ENCODE measurements at places on chromosomes 3 and 15. TPM values are rescaled to one million over a fixed set of nuclear protein-coding genes. Genes with fewer than 3 reads are reported as not detected.
A peak's percentile ranks its signal among the peaks of the same experiment; 100 is the strongest.

DNA sequence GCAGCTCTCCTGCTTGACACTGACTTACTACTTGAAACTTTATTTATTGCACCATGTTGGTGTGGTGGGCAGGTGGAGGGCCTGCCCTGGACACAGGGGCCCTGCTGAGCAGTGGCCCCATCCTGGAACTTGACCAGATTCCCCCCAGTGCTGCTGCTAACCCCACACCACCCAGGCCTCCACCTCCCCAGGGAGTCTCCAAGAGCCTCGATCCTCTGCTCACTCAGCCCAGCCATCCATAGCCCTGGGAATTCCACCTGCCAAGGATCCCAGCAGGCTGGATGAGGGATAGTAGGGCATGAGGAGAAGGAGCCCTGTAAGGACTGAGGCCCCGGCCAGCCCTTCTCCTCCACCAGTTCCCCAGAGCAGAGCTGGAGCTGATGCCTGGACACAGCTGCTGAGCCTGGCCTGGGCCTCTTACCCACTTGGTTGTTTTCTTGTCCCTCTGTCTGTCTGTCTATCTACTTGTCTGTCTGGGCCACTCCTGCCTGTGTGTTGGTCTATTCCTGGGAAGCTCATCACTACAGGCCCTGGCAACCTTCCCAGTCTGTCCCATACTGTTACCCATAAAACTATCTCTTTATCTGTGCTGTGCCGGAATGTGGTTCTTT lies 2.8 kb downstream of the CHAC1 start:
- peak; percentile 47 for DNase-seq

- peak; percentile 94 for DNase-seq
Measured at GRCh38 chr3:190513409-190514370, at the start of gene IL1RAP. IL1RAP (plus strand) TSS chr3:190514085; CDS start chr3:190564290, 50,205 bp downstream.

DNA sequence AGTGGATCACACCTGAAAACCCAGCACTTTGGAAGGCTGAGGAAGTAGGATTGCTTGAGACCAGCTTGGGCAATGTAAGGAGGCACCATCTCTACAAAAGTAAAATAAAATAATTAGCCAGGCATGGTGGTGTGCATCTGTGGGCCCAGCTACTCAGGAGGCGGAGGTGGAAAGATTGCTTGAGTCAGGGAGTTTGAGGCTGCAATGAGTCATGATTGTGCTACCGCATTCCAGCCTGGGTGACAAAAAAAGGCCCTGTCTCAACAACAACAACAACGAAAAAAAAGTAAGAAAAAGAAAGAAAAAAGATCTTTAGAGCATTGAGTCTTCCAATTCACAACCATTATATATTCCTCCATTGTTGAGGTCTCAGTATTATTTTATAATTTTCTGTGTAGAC lies 192.4 kb upstream of the DPH6 start:
- peak; percentile 74 for DNase-seq

GRCh38 chr3:184345317-184346144 lies 8.1 kb downstream of the FAM131A start:
- DNase-seq: peak; percentile 60

- no peak for DNase-seq
Measured at GRCh38 chr15:71437919-71438318, 322.6 kb downstream of the THSD4 start.

DNA sequence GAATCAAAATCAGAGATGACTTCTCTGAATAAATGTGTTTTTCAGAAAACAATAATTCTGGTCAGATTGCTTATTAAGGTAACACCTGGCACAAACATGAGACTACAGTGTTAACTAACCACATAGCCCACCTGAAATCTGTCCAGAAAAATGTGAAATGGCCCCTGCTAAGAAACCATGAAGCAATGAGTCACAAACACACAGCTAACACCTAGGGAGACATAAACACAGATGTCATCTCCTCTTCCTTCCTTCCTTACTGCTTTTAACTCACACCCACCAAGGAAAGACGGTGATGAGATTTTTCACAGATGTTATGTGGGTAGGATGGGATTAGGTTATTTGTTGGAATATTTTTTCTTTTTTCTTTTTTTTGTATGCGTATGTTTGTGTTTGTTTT lies 315.0 kb upstream of the STAC start:
- no peak for DNase-seq

DNA sequence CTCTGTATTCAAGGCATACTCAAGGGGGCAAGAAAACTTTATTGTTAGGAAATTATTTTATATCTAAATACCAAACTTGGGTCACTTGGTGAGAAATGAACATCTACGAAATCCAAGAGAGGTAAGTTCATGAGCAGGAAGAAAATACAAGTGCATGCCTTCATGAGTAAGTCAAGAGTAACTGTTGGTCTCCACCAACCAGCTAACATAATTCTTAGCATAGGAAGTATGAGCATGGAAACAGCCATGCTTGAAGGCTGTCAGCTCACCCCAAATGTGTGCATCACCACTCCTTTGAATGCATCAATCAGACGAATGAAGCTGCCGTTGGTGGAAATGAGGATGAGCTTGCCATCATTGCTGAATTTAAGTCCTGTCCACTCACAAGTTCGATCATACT lies 13.9 kb downstream of the PPM1M start:
- no peak for DNase-seq

Gene SLC28A1
- not detected for total RNA-seq

Gene NEK10
- total RNA-seq: 1.9 TPM

Gene RYR3
- not detected for total RNA-seq
